AG04449 (cell line): ENCODE measurements at places on chromosomes 7 and 10.

DNA sequence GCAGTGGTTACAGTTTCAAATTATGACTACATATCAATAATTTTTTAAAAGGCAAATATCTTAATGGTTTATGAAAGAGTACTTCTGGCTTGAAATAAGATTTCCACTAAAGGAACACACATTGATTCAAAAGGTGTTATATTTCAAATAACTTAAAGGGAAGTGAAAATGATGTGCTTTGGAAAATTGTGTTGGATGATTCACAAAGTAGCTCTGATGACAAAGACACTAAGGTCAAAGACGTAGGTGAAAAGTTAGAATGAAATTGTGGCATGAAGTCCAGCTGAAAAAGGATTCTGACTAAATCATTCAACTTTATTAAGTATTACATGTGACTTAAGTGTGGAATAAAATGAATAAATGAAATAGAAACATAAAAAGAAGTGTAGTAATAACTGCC lies 20.8 kb upstream of the OR2A5 start:
- no peak for DNase-seq

DNA sequence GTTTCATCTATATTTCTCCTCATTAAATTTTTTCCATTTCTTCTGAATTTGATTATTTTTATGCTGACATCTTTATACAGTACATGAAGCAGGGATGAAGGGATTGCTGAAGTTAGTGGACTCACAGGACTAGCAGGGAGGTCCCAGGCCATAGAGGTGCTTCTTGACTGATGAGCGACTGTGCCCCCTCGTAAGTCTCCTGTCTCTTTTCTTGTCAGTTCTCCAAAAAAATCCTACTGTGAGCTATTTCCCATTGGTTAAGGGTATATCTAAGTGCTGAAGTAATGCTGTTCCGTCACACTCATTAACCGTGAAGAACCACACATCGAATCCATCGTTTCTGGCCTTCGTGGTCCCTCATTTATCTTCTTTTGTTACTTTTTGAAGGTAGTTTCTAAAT lies 27.7 kb downstream of the HECW1 start:
- DNase-seq, result no peak

DNA sequence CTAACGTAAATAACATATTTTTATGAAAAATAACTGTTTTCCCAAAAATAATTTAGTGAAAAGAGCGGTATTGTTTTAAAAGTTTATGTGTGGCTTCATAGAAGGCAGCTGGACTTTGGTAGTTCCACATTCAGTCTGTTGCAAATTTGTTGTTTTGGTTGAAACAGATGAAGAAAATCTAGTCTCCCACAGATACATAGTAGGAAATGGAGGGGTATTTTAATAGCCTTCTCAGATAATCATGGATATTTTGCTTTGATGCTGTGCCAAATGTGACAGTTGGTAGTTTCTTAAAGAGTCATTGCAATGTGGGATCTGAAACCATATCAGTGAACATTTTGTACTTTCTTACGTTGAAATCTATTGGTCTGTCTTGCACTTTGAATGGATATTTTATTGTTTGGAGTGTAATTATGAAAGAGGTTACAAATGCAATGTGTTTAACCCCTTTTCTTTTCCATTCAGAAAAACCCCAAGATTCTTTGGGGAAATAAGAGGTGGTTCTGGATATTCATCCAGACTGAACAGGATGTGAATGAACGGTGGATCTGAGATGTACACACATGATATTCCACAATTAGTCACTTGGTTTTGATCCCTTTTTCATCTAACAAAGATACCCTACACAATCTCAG lies 10.4 kb downstream of the ZNF365 start:
- DNase-seq, result no peak

- DNase-seq, result peak; percentile 4
Observed at GRCh38 chr10:930625-931325, 730 bp downstream of the LARP4B start.

GRCh38 chr10:59079386-59080226 lies 96.8 kb upstream of the PHYHIPL start:
- DNase-seq, result peak; percentile 28

- DNase-seq, result no peak
Observed at GRCh38 chr7:99829524-99830160, 1.8 kb downstream of the CYP3A43 start.

DNA sequence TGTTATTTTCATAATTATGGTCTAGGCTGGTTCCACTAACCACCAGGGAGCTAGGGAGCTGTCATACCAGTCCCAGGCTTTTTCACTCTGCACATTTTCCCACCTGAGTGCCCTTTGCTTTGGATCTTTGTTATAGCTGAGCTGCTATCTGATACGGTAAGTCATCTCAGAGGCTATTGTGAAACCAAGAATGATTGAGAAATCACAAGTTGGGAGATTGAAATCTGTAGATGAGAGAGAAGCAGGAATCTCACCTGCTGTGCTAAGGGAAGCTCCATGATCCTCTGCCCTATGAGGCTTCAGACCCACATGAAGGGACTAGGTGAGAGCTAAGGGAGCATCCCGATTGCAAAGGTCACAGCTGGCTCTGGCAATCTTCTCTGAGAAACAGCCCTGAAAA lies 307.8 kb downstream of the REEP3 start:
- no peak for DNase-seq

GRCh38 chr10:13627459-13628310 lies 40.9 kb downstream of the PRPF18 start:
- DNase-seq, result no peak

DNA sequence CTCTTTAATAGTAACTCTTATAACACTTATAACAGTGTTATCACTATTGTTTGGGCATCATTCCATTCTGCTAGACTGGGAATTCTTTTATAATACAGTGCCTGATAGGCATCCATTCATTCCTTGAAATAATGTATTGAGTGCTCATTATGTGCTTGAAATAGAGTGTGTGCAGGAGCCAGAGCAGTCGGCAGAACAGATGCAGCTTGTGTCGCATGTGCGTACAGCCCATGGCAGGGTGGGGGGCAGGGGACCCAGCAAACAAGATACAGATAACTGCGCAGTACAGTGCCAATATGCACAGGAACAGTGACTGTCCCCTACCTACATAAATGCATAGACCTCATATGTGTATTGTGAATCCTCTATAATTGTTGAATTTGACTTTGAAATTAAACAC lies 99.3 kb downstream of the KAT6B start:
- DNase-seq, result no peak

DNA sequence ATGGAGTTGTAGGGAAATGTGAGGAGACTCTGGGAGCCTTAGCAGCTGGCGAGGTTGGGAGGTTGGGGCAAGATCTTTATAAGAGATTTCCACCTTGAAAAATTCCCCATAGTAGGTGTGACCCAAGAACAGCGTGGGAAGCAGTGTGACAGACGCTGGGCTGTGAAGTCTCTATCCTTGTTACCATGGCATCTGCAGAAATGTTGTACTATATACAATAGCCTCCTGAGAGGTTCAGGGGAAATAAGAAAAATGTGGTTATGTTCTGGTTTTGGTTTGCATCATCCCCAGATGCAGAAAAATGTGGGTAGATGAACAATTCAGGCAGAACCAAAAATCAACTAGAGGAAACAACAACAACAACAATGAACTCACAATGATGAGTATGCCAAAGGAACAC lies 498.6 kb downstream of the SH2D4B start:
- DNase-seq, result no peak

DNA sequence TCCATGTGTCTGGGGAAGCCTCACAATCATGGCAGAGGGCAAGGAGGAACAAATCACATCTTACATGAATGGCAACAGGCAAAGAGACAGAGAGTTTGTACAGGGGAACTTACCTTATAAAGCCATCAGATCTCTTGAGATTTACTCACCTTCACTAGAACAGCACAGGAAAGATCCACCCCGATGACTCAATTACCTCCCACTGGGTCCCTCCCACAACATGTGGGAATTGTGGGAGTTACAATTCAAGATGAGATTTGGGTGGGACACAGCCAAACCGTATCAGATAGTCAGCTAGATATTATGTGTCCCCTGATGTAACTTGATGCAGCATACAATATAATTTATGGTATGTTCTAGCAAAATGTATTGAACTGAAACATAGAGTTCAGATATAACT lies 14.1 kb upstream of the CEP41 start:
- DNase-seq, result no peak

DNA sequence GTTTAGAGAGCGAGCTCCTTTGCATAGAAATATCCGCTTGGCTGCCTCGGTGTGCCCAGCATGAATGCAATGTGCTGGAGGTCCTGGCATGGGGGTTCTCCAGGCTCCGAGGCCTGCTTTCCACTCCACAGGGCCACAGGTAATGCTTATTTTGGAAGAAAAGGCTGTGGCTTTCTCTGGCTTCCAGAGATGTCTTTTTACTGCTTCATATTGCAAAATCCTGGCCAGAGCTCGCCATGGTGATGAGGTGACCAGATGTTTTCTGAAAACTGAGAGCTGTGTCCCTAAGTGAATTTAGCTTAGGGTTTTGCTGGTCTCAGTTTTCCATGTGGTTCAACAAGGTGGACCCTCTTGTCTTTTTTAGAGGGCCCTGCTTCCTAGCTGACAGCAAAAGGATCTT lies 65.2 kb downstream of the BMPER start:
- no peak for DNase-seq

DNA sequence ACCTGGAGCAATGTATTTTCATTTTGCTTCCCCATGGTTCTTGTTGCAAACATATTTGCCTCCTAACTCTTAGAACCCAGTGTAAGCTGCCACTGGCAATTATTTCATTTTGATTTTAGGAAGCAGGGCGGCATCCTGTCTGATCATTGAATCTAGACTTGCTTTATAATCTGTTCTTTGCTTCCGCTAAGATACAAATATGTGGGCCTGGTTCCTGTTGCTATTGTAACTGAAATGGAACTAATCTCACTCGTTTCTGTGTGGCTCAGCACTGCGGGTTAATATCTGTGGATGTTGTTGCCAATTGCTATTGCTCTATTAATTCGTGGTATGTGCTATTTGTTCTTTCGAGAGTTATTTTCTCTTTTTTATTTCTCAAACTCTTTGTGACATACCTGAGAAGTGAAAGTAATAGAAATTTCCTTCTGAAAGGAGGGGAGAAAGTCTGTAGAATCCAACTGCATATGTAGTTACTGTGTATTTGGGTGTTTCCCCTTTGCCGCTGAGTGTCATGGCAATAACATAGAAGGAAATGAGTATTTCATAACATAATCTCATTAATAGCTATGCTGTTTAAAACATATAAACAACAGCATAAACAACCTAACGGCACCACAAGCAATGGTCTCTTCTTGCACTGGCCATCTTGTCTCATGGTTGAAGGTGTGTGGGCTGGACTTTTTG lies 62.4 kb downstream of the FZD1 start:
- DNase-seq, result no peak

DNA sequence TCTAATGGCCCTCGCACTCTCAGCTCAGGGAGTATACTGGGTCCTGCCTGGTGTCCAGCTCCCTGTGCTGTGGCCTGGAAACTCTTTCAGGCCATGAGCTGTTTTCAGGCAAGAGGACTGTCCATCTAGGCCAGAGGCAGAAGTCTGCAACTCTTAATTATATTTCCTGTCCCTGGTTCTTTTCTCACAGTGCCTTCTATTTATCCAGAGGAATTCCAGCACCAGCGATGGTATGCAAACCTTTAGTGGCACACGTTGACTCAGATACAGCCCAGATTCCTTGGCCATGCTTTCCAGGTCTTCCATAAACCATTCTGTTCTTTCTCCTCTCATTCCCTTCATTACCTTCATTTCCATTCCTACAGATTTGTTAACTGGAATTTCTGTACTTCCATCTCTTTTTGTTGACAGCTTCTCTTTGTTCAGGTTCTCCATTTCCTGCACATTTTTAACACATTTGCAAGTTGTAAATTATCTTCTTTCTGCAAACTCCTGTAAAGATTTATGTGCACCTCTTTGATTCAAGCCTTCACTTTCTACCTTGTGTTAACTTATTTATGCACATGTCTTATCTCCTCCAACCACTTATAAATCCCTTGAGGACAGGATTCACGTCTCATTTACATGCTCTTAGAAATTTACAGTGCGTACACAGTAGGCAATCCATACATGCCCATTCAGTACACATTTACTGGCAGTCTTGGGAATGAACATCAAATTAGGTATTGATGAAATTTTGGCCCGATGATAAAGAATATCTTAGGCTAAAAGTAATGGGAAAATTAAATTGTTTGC lies 172.1 kb downstream of the CELF2 start:
- DNase-seq, result no peak

- no peak for DNase-seq
Observed at GRCh38 chr10:46232666-46233065, 54.1 kb upstream of the ANTXRL start.

DNA sequence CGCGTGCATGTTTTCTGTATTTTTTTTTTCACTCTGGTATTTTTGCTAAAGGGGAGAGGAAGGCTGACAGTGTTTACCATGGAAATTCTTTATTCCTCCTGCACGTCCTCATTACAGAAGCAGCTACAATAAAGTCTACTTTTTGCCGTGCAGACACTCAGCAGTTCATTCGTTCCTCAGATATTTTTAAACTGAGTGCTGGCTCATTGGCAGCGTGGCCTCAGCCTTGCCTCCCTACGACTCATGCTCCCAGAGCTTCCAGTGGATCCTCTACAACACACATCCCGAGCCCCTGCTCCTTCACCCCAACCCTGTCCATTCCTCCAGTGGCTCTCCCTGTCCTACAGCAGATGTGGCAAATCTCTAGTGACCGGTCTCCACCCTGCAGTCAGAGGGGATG lies 239.2 kb upstream of the ZMIZ1 start:
- peak; percentile 45 for DNase-seq

DNA sequence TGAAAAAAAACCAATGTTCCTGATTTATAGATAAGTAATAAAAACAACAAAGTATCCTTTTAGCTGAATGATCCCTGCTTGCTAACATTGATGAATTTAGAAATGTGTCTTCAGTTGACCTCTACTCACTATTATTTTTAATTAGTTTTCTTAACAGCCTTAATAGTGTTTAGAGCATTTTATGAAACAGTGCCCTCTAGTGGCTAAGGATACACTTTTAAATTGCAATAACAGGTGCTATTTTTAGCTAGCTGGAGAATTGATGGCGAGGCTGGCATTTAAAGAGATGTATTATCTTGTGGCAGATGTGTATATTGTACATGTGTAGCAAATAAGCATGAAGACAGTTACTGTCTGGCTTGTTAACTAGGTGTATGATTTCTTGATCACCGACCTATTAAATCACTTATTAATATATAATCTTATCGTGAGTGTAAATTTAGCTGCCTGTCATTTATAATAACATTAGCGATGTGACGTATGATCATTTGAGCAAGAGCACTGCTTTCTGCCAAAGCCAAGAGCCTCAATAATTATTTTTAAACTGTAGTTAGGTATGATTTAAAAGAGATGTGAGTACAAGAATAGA lies 451.9 kb downstream of the DPP6 start:
- DNase-seq, result no peak

DNA sequence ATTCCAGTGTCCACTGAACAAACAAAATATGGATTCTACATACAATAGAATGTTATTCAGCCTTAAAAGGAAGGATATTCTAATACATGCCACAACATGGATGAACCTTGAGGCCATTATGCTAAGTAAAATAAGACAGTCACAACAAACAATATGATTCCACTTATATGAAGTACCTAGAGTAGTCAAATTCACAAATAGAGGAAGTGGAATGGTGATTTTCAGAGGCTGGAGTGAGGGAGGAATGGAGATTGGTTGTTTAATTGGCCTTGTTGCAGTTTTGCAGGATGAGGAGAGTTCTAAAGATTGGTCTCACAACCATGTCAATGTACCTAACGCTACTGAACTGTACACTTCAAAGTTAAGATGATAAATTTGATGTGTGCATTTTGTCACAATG lies 119.6 kb downstream of the CHN2 start:
- no peak for DNase-seq

GRCh38 chr7:30510124-30511075 lies 5.8 kb upstream of the GGCT start:
- no peak for DNase-seq
